ENCODE measurements at places on chromosomes 6 and 20.
A peak's percentile ranks its signal among the peaks of the same experiment; 100 is the strongest.

- peak; percentile 93 for DNase-seq
Observed at GRCh38 chr6:21856456-21856825, 262.9 kb downstream of the SOX4 start.

DNA sequence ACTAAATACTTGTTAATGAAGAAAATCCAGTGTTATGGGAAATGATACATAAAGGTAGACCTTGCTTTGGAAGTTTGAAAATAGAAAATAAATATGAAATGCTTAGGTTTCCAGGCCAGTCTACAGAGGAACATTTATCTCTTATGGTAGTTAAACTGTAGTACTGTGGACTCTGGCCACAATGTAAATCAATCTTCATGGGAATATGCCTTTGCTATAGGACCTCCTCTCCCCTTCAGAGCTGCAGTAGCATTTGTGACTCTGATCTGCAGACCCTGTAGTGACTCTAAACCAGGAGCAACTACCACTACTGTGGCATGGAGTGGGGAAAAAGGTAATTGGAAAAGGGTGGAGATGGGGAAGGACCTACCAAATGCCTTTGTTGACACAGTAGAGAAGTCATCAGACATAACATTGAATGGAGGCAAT, 4.5 kb downstream of the HSPA1A start:
- DNase-seq = no peak

- no peak for DNase-seq
Observed at GRCh38 chr6:53335224-53335994, 13.3 kb downstream of the ELOVL5 start.

GRCh38 chr6:158503222-158503621, 56.7 kb upstream of the TMEM181 start:
- no peak for DNase-seq

- no peak for DNase-seq
Observed at GRCh38 chr6:26006086-26006939, 43.7 kb downstream of the TRIM38 start.

DNA sequence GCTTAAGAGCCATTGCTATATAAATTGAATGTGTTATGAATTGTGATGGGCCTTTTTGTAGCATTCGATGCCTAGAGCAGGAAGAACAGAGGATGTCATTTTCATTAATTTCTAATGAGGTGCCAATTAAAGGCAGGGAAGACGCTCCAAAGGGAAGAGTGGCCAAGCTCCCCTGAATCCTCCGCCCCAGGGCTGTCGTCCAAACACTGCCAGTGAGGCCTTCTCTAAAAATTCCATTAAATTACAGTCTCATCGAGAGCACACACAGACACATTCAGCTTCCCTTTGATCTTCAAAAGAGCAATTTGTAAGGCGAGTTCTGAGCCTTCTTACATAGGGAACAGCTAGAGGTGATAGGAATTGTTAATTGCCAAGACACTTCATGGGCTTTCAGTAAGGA, 300.0 kb downstream of the ZFAND3 start:
- no peak for DNase-seq

GRCh38 chr20:34945315-34946077, 10.1 kb downstream of the GSS start:
- no peak for DNase-seq

GRCh38 chr20:47273591-47274235, 82.8 kb downstream of the ZMYND8 start:
- peak; percentile 38 for DNase-seq

GRCh38 chr6:118663993-118664985, 12.9 kb upstream of the CEP85L start:
- no peak for DNase-seq

- no peak for DNase-seq
Observed at GRCh38 chr6:150588888-150589499, 10.7 kb upstream of the PLEKHG1 start.

GRCh38 chr20:16438100-16438499, 135.1 kb downstream of the KIF16B start:
- DNase-seq = no peak

DNA sequence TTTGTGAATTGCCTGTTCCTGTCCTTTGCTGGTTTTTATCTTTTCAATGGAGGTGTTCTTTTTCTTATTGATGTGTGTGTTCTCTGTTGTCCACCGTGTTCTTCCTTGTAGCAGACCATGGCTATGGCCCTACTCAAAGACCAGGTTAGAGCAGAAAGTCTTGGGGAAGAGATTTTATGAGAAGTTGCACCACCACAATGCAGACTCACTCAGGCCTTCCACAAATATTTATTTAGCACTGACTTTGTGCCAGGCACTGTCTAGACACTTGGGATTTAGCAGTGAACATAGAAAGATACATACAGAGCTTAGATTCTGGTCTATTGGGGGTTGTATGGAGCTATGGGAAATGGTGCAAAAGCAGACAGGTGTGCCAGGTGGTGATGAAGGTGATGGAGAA, 98.8 kb downstream of the DTD1 start:
- no peak for DNase-seq
